PC-3 (cell line): ENCODE measurements at places on chromosomes 2 and 18. TPM values are rescaled to one million over a fixed set of nuclear protein-coding genes. Genes with fewer than 3 reads are reported as not detected.

UGT1A10 gene
- total RNA-seq, result 0.46 TPM in 1 of 2 replicates, not detected in the other

HPCAL1 gene
- total RNA-seq, result 312 and 339 TPM in 2 replicates

CYP20A1 gene
- total RNA-seq, result 12.6 and 14.1 TPM in 2 replicates

PID1 gene
- total RNA-seq, result 0.84 and 1.8 TPM in 2 replicates

CAPN14 gene
- 0.35 TPM in 1 of 2 replicates, not detected in the other for total RNA-seq

FAP gene
- not detected in 2 replicates for total RNA-seq

FAM228A gene
- total RNA-seq, result not detected in 2 replicates

DNA sequence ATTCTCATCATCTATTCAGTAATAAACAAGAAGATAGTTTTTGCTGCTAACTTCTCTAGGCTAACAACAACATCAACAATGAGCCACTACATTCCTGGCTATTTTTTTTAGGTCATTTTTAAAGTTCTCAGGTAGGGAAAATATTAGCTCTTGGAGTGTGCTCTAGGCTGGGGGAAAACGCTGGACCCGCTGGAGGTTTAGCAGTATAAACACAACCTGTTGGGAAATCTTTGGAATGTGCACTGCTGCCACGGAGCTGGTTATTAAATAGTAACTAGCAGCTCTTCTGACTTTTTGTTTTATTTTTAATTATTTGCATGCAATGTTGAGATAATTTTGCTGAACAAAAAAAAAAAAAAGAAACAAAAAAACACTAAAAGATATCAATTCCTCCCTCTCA lies 892.1 kb upstream of the ACVR2A start:
- H3K4me3 ChIP-seq, result no peak overlapping the region
- no peak for DNase-seq
- no peaks in the 10 kb centered on the region for H3K27me3 ChIP-seq
- peaks cover 3% of the 10 kb centered on the region for H3K4me1 ChIP-seq
- H3K27ac ChIP-seq, result no peak overlapping the region

DNA sequence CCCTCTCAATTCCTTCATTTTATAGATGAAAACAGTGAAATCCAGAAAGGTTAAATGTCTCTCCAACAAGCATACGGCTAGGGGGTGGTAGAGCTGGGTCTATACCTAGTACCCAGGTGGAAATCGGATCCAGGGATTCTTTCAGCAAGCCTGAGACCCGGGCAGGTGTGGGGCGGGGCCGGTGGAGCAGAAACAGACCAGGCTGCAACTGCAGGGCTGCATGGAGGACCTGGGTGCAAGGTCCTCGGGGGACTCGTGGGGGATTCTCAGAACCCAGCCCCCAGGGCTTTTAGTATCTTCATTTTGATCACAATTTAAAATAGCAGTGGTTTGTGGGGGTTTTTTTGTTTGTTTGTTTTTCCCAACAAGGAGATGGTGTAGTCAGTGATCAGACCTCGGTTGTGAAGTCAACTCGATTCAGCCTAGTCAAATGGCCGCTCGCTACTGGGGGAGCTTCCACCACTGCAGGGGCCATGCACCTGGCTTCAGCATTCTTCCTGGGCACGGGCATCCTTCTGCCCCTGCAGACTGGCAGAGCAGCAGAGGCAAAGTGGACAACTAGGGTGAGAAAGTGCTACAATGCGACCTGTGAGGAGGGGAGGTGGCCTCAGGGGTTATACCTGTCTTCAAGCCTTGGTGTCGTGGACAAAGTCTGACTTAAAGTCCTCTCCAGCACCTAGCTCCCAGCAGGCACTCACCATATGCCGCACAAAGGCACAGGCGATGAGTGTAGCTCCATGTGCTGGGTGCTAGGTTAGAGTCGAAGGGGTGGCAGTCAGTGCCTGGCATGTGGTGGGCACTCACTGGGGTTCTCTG lies 46.3 kb downstream of the GORASP2 start:
- H3K4me1 ChIP-seq, result peaks cover 12% of the 10 kb centered on the region
- no peak overlapping the region for H3K4me3 ChIP-seq
- no peaks in the 10 kb centered on the region for H3K27me3 ChIP-seq
- no peak overlapping the region for H3K27ac ChIP-seq

DNA sequence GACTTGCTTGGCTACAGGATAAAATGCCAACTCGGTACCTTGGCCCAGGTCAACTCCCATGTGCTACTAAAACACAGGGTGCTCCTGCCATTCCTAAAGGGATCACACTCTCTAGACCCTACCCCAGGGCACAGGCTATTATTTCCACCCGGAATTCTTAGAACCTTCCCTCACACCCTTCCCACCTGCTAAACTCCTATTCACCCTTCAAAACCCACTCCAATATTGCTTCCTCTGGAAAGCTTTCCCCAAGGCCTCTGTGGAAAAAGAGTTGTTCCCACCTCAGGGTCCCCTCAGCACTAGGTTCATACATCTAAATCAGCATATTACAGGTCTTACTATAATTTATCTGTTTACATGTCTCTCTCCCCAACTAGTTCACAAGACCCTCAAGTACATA lies 75.0 kb upstream of the TANC1 start:
- peaks cover 9% of the 10 kb centered on the region for H3K4me1 ChIP-seq
- H3K4me3 ChIP-seq, result no peak overlapping the region
- no peak for DNase-seq
- no peaks in the 10 kb centered on the region for H3K36me3 ChIP-seq
- no peak overlapping the region for H3K27ac ChIP-seq

DNA sequence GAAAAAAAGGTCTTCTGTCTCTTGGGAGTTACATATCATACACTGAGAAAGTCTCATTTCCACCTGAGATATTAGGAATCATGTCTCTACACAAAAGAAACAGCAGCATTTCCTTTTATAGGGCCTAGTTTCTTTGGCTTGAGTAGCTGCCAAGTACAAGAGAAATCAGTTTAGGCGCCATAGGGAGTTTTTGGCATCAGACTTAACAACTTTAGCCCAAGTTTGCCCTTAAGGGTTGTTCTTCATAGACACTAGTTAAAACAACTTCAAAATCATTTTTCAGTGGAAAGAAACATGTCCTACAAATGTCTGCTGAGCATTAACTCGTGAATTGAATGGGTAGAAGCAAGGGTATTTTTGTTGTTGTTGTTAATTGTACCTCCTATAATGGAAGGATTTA lies 587.0 kb upstream of the DSEL start:
- no peaks in the 10 kb centered on the region for H3K27me3 ChIP-seq
- DNase-seq, result no peak
- no peaks in the 10 kb centered on the region for H3K36me3 ChIP-seq
- peak overlapping the region; percentile 23; the same call in 1 of the 2 replicates for H3K27ac ChIP-seq

DNA sequence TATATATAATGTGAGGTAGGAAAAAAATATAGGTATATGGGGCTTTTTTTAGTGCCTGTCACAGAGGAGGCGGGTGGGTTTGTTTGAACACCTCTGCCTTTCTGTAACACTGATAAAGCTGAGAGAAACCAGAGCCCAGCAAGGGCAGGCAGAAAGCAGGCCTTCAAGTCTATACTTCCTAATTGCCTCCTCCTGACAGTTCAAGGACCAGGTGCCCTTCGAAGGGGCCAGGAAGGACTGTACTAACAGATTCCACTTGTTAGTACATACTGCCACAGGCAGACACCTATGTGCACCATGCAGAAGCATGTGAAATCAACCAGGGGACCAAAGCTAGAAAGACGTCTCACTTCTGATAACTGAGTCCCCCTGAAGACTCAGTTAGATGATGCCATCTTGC lies 13.8 kb downstream of the SLC1A4 start:
- H3K27me3 ChIP-seq, result no peaks in the 10 kb centered on the region
- DNase-seq, result no peak
- H3K4me1 ChIP-seq, result peaks cover 14% of the 10 kb centered on the region
- H3K27ac ChIP-seq, result no peak overlapping the region
- H3K4me3 ChIP-seq, result no peak overlapping the region

DNA sequence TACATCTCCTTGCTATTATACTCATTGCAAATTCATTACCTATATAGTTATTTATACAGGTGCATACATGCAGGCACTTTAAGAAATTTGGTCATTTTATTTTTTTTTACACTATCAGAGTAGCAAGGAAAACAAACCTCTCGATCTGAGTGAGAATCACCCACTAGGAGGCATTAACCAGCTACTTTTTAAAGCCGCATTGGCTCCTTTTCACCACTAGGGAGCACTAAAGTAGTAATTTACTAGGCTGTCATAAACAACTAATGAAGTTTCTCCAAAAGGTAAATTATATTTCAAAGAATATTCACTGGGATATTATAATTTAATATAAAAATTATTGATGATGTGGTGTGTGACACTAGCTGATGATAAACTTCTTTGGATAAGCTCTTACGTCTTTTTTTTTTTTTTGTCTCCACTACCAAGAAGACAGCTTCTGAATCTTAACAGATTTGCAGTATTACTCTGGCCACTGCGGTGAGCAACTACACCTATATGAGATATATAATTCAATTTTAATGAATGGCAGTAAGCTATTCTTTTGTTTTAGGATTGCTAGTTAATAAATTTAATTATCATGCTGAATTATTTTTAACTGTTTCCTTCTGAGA lies 101.9 kb downstream of the NOL4 start:
- DNase-seq, result peak; percentile 67
- peaks cover 16% of the 10 kb centered on the region for H3K4me1 ChIP-seq

DNA sequence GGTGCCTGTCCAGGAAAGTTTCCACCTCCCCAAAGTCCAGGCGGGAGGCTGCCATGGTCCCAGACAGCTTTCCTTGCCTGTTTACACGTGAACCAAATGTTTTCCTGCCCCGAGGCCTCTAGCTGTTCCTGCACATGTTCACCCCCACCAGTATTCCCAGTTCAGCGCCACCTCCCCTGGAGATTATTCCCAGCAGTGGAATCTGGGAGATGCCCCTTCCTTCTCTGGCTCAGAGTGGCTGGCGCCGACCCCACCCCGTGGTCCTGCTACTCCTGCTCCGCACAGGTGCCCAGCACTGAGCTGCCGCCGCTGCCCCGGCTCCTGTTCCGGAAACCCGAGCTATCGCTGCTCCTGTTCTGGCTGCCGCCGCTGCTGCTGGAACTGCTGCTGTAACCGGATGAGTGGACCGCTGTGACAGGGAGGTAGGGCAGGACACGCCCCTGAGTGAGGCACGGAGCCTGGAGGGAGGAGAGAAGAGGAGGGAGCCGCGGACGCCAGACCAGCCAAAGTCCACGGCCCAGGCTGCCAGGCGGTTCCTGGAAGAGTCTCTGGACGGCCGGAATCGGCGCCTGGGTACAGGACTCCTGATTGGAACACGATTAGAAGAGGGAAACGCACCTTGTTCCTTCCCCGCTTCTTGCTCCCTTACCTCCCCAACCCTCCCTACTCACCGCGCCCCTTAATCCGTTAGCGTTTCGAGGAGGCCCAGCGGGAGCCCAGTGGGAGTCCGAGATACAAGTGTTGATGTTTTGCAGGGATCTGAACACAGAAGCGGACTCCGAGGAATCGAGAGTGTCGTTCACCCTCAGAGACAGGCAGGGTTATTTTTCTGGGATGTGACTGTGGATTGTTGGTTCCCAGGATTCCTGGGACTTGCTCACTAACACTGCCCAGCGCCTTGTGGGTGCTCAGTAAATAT lies at the start of gene PDE11A:
TSS of gene PDE11A (minus strand) at position 395 of the 919 bp plus-strand sequence. CDS start at position 55, 340 bp downstream.
- DNase-seq, result peak; percentile 88
- H3K27ac ChIP-seq, result no peak within 1 kb of the TSS
- no peaks in the 10 kb centered on the region for H3K36me3 ChIP-seq
- peak within 1 kb of the TSS; percentile 67 for H3K4me3 ChIP-seq
- peaks cover 27% of the 10 kb centered on the region for H3K4me1 ChIP-seq

DNA sequence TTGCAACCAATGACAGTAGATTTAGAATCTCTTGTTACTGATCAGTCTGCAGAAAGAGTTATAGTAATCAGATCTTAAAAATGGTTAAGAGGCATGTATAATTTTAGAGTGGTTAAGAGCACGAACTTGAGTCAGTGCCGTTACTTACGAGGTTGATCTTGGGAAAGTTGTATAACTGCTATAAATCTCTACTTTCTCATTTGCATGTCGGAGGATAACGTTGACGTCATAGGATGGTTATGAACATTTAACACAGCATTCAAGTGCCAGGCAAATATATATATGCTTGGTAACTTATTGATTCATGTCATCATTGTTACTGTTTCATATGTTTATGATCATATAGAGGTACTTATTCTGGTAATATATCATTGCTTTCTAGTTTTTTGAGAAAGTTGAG lies 146.2 kb downstream of the ARHGAP28 start:
- no peaks in the 10 kb centered on the region for H3K27me3 ChIP-seq
- no peak overlapping the region for H3K4me3 ChIP-seq
- DNase-seq, result no peak

DNA sequence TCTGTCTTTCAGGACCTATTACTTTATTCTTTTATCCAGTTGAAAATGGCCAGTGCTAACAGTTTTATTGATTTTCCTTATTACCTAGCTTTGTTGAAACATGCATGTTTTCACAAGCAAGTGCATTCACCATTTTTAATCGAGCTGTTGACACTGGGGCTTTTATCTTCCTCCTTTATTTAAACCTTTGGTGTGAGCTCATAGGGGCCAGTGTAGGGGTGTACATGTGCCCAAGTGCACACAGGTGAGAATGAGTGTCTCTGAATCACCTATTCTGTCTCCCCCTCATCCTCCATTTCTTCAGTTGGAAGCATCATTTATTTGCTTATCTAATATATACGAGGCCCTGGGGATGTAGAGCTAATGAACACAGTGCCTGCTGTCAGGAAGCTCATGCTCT lies 199.1 kb downstream of the PRKCE start:
- H3K4me1 ChIP-seq, result peaks cover 24% of the 10 kb centered on the region
- no peak overlapping the region for H3K4me3 ChIP-seq
- peak overlapping the region; percentile 94 for H3K27ac ChIP-seq
- no peaks in the 10 kb centered on the region for H3K27me3 ChIP-seq
- H3K36me3 ChIP-seq, result no peaks in the 10 kb centered on the region

GRCh38 chr18:49560624-49561288 lies 1.1 kb upstream of the LIPG start:
- peaks cover 6% of the 10 kb centered on the region for H3K4me1 ChIP-seq
- peak overlapping the region; percentile 64 for H3K27ac ChIP-seq
- no peaks in the 10 kb centered on the region for H3K27me3 ChIP-seq
- DNase-seq, result no peak

- peaks cover 32% of the 10 kb centered on the region for H3K4me1 ChIP-seq
- H3K27ac ChIP-seq, result no peak overlapping the region
- H3K36me3 ChIP-seq, result no peaks in the 10 kb centered on the region
- H3K27me3 ChIP-seq, result no peaks in the 10 kb centered on the region
- no peak for DNase-seq
- H3K4me3 ChIP-seq, result no peak overlapping the region
Measured at GRCh38 chr2:62657783-62658182, 47.7 kb upstream of the EHBP1 start.

- no peak overlapping the region for H3K27ac ChIP-seq
- peaks cover 1% of the 10 kb centered on the region; the same call in 1 of the 2 replicates for H3K27me3 ChIP-seq
- H3K36me3 ChIP-seq, result no peaks in the 10 kb centered on the region
- DNase-seq, result no peak
Measured at GRCh38 chr2:130388221-130388907, 32.5 kb downstream of the PTPN18 start.

DNA sequence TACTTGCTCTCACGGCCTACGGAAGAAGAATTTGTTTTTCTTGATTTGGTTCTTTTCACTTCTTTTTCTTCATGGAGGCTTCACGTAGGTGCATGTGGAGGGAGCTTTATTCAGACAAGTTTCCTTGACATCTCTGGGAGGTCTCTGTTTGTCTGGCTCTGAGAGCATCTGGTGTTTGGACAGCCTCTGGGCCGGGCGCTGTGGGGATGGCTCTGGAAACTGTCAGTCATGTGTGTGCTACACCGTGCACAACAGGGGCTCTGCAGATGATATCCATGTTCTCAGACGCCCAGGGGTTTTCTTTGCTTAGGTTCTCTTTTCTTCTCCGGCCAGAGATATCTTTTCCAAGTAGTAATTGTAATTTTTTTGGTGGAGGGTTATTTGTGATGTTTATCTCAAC lies 130.7 kb downstream of the SH3RF3 start:
- H3K36me3 ChIP-seq, result no peaks in the 10 kb centered on the region
- DNase-seq, result no peak
- H3K4me1 ChIP-seq, result no peaks in the 10 kb centered on the region; the same call in 1 of the 2 replicates
- no peaks in the 10 kb centered on the region for H3K27me3 ChIP-seq
